NCI-H1092 (cell line): ENCODE measurements at places on chromosomes 3 and 15.

- no peak for DNase-seq
These were observed 226.7 kb downstream of the THSD4 start for GRCh38 chr15:71341811-71342550.

GRCh38 chr3:82093641-82094040, 332.2 kb upstream of the GBE1 start:
- DNase-seq = no peak

DNA sequence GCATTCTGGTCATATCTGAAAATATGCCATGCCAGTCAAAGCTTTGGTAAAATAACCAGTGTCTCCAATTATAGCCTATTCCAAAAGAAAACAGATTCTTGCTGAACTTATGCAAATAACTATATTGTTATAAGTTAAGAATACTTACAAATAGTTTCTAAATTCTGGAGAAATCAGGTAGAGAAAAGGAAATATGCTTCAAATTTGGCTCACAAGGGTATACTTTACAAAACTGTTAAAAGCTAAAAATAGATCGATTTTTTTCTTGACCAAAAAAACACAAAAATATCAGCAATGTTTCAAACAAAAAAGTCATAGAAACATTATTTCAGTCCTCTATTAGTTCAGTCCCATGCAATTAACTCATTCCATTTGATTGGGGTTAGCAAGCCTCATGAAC, 23.7 kb downstream of the SETMAR start:
- no peak for DNase-seq

DNA sequence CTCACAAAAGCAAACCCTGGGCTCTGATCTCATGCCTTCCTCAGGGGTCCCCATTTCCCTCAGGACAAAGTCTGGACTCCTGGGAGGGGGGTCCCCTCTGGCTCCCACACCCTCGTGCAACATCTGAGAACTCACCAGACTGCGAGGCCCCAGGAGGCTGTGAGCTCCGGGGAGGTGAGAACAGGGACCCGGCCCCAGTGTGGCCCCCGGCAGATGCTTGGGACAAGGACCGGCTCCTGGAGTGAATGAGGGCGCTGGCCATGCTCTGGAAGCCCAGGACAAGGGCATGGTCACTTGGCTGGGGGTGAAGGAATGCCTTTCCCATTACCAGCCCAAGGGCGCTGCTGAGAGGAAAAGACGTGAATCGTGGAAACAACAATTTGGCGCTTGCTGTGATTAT, 48.0 kb downstream of the LINGO1 start:
- no peak for DNase-seq
